Right renal pelvis (tissue), 4 donors: ENCODE measurements at places on chromosomes 3 and 15. TPM values are rescaled to one million over a fixed set of nuclear protein-coding genes. Genes with fewer than 3 reads are reported as not detected.

GRK7 gene
- polyA plus RNA-seq, result 0.21 TPM

DAZL gene
- polyA plus RNA-seq, result 0.01 TPM

DNA sequence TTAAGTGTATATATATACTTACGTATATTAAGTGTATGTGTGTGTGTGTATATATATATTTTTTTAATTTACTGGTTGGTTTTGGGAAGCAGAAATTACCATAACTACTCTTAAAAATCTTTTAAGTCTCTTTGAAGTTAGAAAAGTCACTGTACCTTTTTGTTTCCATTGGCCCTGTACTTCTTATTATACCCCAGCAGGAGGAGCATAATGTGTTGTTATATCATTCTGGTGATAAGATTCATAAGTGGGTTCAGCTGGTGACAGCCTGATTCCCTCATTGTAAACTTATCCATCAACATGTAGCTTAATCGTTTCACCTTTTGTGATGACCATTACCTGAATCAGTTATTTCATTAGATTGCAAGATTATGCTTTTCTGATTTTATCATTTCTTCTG is 30.8 kb downstream of the MLH1 start:
- DNase-seq, result no peak

DNA sequence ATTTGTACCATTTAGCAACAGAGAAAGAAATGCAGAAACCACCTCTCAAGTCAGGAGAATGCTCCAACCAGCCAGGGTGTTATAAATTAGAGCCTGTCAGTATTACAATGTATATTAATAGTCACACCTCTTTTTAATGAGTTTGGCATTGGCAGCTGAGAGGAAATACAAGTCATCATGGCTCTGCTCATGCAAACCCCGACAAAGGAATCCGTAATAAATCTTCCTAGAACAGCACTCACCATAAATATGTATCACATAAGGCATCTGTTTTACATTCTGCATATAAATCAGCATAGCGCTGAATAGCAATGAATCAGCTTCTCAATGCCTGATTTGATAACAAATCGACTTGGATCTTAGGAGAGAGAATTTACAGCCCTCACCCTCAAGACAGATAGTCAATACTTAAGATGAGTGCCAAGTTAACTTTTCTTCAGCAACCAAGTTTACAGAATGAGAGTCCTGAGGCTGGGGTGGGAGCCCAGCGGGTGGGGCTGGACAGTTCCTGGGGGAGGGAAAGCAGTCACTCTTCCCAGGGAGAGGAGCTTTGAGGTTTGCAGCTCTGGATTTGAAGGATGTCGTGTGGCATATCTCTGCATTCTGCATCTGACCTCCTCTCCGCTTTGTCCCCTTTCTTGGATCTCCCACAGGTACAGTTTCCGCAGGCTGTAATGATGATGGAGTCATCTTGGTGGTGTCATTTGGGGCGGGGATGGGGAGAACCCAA is 1034.4 kb upstream of the NR2F2 start:
- no peak for DNase-seq

- no peak for DNase-seq
Observed at GRCh38 chr15:35874260-35874905, 328.4 kb upstream of the DPH6 start.

GRCh38 chr3:101155825-101156224 is 162.6 kb upstream of the ABI3BP start:
- no peak for DNase-seq

GRCh38 chr3:114151091-114151490 is 27.8 kb downstream of the DRD3 start:
- DNase-seq, result no peak

- no peak for DNase-seq
Observed at GRCh38 chr3:176595307-176595706, 602.0 kb downstream of the TBL1XR1 start.

DNA sequence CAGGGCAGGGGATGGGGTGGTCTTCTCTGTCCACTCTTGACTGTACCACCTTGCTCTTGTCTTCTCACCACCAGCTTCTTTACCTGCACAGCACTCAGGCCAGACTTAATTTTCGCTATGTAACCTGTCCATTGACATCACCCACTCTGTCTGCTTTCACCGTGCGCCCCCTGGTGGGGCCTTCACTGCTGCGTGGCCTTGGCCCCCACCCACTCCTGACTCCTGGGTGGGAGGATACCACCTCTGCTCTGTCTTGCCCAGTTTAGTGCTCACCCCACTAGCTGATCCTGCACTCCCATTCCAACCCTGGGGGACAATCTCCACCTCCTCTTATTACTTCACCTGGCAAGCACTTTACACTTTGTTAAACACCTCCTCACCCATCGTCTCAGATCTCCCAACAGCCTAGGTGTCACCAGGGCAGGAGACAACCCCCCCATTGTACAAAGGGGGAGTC is 17.7 kb downstream of the PTH1R start:
- DNase-seq, result no peak

GRCh38 chr3:115081444-115081843 is 65.6 kb downstream of the ZBTB20 start:
- no peak for DNase-seq

THPO gene
- 2.5 TPM for polyA plus RNA-seq

PCLAF gene
- 56.7 TPM for polyA plus RNA-seq

GRCh38 chr15:83582381-83582780 is 71.5 kb upstream of the ADAMTSL3 start:
- DNase-seq, result no peak

DNA sequence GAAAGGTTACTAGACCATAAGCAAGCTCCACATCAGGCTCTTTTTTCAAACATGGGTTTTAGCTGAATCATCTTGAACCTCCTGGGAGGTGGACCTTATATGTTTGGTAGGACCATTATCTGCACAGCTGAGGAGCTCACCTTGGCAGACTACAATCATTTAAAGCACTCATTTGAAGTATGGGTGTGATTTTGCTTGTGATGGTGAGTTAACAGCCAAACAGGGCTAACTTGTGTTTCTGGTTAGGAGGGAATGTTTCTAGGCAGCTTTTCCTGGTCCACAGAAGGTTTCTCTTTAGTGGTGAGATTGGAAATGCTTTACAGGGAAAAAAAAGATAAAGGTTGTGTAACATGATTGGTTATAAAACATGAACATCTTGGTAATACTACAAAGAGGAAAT is 61.8 kb downstream of the ARHGEF26 start:
- DNase-seq, result no peak

DNA sequence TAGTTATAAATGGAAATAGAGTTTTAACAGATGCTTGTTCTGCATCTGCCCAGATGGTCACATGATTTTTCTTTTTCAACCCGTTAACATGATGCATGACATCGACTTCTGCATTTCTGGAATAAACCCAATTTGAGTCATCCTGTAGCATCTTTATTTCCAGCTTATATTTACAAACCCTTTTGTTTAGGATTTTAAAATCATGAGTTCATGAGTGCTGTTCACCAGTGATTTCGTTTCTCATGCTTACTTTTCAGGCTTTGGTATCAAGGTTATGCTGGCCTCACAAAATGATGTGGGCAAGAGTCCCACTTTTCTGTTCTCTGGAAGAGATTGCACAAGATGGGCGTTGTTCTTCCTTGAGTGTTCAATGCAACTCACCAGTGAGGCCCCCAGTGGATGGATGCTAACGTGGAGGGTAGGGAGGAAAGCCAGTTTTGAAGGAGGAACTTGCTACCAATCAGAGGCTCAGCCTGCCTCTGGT is 5.2 kb downstream of the HRH1 start:
- no peak for DNase-seq

DNA sequence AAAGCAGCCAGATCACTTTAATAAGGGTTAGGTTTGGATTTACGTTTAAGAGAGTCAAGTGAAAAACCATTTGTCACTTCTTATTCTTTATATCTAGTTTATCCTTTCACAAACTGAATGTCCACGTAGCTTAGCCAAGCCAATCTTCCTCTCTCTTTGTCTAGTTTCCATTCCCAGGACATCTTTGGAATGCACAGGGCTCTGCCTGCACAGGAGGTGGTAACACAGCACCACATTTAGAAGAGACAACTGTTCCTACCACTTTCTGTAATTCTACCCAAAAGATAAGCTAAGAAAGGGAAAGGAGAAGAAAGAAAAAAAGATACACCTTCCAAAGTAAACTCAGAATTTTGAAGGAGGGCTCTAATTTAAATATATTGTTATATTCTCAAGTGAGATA is 67.9 kb downstream of the IGSF11 start:
- DNase-seq, result no peak

DNA sequence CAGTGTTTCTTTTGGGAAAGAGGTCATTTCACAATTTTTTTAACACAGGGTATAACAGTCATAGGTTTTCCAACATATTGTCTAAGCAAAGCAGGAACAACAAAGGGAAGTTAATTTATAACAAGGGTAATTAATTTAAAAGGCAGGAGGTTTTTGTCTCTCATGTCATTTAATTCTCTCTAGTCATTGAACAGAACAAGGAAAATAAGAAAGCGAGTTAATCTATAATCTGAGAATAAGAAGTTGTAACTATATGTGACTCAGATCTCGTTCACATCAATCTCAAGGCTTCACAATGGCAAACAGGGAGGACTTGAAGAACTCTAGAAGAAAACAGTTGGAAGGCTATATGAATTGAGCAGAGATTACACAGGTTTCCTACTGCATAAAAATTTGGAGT is 579.8 kb upstream of the CCDC54 start:
- DNase-seq, result no peak

- DNase-seq, result no peak
Observed at GRCh38 chr3:55910543-55910942, 423.4 kb upstream of the WNT5A start.

DNA sequence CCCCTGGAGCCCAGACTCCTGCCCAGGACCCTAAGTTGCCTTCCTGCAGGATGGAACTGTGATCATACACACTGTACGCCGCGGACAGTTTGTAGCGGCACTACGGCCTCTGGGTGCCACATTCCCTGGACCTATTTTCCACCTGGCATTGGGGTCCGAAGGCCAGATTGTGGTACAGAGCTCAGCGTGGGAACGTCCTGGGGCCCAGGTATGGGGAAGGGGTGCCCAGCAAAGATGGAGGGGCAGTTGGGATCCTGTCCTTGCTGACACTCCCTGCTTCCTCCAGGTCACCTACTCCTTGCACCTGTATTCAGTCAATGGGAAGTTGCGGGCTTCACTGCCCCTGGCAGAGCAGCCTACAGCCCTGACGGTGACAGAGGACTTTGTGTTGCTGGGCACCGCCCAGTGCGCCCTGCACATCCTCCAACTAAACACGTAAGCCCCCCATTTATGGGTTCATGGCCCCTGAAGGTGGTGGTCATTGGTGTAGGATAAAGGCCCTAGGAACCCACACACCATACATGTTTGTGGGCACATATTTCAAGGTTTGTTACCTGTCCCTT is 28.8 kb downstream of the NBEAL2 start:
- no peak for DNase-seq

DNA sequence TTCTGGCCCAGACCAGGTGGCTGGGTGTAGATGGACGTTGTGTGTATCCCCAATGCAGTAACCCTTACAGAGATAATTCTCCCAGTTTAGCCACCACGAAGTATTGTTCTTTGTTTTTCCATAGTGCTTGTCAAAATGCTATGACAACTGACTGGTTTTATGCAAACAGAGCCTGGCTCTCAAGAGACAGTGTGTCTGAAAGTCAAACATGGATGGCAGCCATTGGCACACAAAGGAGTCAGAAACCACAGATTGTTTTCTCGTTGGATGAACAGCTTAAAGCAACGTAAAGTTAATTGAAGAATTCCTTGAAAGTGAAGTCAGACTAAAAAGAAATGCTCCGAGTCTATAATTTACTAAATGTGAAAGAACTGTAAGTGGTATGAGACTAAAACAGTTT is 91.2 kb downstream of the FILIP1L start:
- no peak for DNase-seq

- no peak for DNase-seq
Observed at GRCh38 chr3:22893644-22894325, 309.3 kb upstream of the UBE2E2 start.

- DNase-seq, result no peak
Observed at GRCh38 chr3:189202106-189202505, 30.3 kb downstream of the TPRG1 start.

GRCh38 chr3:28036599-28037575 is 204.5 kb upstream of the CMC1 start:
- no peak for DNase-seq

- DNase-seq, result no peak
Observed at GRCh38 chr3:71252466-71252865, 331.1 kb downstream of the FOXP1 start.

DNA sequence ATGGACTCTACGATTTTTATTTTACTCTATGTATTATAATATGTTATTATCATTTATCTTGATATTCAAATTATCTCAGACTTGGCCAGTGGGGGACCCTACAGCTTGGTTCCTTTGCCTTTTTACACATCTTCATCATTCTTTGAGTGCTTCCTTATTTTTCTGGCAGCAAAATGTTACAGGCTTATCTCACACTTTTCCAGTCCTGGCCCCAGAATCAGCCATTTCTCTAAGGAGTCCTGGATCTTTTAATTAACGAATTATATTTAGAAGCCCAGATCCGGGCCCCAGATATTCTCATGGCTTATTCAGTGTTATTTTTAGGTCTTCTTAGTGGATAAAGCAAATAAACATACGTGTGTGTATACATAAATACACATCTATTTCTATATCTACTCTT is 32.8 kb upstream of the MELTF start:
- no peak for DNase-seq

CKMT1A gene
- 1.2 TPM for polyA plus RNA-seq

SI gene
- polyA plus RNA-seq, result not detected

- DNase-seq, result no peak
Observed at GRCh38 chr15:58489289-58490085, 57.7 kb downstream of the LIPC start.

DNA sequence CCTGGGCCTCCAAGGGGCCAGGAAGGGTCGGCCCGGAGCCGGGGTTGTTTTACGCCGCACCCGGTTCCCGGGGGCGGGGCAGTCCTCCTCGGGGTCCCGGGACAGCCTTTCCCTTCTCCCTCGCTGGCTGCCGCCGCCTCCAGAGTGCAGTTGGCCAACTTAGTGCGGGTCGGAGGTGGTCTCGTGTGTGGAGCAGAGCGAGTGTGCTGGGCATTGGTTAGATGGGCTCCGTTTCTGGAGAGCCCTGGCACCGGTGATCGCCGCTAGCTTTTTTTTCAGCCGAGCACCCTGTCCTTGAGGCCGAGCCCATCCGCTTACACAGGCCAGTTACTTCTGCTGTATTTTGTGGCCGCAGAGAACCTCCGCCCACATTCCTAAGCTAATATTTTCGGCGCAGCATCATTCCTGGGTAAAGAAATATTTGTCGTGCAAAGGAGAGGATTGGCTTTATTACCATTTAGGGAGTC is 585 bp downstream of the KIF23 start:
- DNase-seq, result no peak

CCNL1 gene
- polyA plus RNA-seq, result 146 TPM

DNA sequence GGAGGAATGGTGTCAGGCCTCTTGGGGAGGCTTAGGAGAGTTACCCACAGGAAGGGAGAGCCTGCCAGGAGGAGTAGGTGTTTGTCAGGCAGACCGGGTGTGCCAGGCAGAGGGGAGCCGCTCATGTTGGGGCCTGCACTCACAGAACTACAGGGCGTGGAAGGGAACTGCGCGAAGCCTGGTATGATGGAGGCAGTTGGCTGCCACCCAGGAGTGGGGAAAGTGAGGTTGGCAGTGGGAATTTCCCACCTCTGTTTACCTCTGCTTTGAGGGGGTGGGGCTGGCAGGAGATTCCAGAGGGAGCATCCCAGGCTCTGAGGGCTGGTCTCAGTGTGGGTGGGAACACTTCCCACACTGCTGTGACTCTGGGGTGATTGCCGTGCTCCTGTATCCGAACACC is 99.9 kb downstream of the SLCO3A1 start:
- no peak for DNase-seq
